ENCODE measurements at places on chromosomes 5 and 9.

- DNase-seq = no peak
Measured at GRCh38 chr9:75106857-75107256, 18.5 kb downstream of the OSTF1 start.

- DNase-seq = peak; percentile 56
Measured at GRCh38 chr9:127388037-127388855, 8.7 kb upstream of the SLC2A8 start.

DNA sequence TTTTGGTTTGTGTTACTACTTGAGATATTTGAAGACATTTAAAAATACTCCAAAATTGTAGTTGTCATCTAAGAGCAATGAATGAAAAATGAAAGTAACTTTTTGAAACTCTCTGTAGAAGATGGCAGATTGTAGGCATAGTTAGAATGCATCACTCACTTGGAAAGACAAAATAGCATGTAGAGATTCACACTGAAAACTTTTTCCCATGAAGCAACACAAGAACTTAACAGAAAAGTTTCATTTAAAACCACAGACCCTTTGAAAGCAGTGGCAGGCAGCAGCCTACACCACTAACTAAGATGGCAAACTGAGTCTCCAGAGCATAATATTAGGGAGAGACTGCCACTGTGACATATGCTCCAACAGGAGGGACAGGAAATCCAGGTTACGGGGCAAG is 18.9 kb upstream of the FAM174A start:
- DNase-seq = no peak

GRCh38 chr5:14710313-14710994 is 45.9 kb downstream of the OTULIN start:
- DNase-seq = no peak

DNA sequence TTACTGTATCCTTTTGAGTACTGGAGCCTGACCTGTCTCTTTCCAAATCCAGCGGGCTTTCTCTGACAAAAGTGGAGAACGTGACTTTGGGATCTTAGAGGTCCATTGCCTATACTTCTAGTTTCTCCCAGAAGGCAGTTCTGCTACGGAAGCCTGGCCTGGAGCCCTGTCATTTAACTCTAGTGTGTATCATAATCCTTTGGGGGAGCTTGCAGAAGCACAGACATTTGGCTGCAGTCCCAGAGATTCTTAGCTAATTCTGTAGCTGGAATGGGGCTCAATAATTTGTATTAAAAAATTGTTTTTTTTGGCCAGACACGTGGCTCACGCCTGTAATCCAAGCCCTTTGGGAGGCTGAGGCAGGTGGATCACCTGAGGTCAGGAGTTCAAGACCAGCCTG is 3.0 kb downstream of the HARS2 start:
- DNase-seq = no peak

DNA sequence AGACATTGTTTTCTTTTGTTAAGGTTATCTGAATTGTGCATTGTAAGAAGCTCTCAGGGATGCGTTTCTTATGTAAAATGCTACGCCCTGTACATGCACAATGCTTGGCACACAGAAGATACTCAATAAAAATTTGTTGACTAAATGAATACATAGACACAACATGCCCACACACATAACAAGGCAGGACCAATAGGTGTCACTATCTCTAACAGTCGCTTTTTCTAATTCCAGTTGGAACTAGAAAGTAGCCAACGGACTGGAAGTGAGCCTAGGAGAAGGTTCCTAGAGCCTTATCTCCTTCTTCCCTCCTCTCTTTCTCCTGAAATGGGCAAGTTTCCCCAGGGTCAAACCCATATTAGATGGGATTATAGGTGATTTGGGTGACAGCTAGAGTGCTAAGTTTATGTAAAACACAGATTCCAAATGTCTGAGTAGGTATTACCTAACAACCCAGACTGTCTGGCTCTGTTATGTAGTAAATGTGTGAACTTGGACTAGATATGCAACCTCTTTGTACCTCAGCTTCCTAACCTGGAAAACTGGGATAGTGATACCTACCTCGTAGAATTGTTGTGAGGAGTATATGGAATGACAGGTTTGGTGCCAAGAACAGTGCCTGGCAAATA is 603.0 kb downstream of the RAB3C start:
- no peak for DNase-seq

DNA sequence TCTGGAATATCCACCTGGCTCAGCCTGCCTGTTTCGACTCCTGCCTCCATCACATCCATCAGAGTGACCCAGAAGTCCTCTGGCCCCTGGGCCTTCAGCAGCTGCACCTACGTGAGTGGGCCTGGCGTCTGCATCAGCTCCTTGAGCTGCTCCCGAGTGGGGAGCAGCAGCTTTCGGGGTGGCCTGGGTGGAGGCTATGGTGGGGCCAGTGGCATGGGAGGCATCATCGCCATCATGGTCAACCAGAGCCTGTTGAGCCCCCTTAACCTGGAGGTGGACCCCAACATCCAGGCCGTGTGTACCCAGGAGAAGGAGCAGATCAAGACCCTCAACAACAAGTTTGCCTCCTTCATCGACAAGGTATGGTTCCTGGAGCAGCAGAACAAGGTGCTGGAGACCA is 83.0 kb downstream of the SEC61B start:
- DNase-seq = no peak

- no peak for DNase-seq
Measured at GRCh38 chr5:148697180-148697808, 43.0 kb upstream of the HTR4 start.

DNA sequence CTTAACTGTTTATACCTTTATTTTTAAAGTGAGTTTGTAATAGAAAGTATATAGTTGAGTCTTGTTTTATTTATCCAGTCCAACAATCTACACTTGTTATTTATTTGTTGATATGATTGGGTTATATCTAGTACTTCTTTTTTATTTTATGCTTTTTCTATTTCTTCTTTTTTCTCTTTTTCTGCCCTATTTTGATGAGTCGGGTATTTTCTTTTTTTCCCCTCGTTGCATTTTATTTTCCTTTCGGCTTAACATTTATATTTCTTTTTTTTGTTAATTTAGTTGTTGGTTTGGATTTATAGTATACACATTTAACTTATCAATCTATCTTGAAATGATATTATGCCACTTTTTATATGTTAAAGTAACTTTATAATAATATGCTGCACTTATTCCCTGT is 111.7 kb upstream of the IZUMO3 start:
- no peak for DNase-seq

GRCh38 chr9:129478961-129479630 is 141.8 kb downstream of the C9orf50 start:
- no peak for DNase-seq

- DNase-seq = no peak
Measured at GRCh38 chr9:134291452-134291881, 34.8 kb upstream of the RXRA start.

DNA sequence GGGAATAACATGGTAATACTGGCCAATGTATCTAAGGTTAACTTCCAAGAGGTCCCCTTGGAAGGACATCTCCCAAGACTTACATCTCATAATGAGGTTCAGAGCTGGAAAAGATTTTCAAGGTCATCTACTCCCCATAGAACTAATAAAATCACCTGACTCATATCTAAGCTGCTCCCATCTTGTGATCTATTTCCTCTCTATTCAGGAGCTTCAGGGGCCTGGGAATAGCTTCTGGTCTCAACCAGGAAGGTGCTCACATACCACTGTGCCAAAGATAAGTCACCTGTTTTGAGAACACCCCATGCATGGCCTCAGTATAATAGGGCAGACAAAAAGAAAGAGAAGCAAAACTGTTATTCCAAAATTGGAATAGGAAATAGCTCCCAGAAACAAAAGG is 74.2 kb downstream of the OXCT1 start:
- DNase-seq = no peak

GRCh38 chr9:77384406-77384805 is 207.1 kb downstream of the VPS13A start:
- no peak for DNase-seq

GRCh38 chr5:150765011-150765798 is 6.4 kb upstream of the DCTN4 start:
- DNase-seq = peak; percentile 62

- DNase-seq = peak; percentile 79
Measured at GRCh38 chr9:120783602-120784047, 9.6 kb downstream of the FBXW2 start.

GRCh38 chr5:43769571-43770355 is 166.8 kb downstream of the NNT start:
- no peak for DNase-seq

- DNase-seq = no peak
Measured at GRCh38 chr5:109718216-109718615, 28.5 kb downstream of the MAN2A1 start.

GRCh38 chr9:70420441-70421271 is 6.2 kb upstream of the KLF9 start:
- DNase-seq = peak; percentile 71

DNA sequence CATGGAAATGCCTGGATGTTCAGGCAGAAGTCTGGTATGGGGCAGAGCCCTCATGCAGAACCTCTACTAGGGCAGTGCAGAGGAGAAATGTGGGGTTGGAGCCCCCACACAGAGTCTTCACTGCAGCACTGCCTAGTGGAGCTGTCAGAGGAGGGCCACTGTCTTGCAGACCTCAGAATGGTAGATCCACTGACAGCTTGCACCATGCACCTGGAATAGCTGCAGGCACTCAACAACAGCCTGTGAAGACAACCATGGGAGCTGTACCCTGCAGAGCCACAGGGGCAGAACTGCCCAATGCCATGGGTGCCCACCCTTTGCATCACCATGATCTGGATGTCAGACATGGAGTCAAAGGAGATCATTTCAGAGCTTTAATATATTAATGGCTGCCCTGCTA is 36.9 kb downstream of the TRIP13 start:
- DNase-seq = no peak

- no peak for DNase-seq
Measured at GRCh38 chr5:168260353-168261226, 30.9 kb upstream of the WWC1 start.

- no peak for DNase-seq
Measured at GRCh38 chr5:53172630-53173029, 63.1 kb upstream of the MOCS2 start.

DNA sequence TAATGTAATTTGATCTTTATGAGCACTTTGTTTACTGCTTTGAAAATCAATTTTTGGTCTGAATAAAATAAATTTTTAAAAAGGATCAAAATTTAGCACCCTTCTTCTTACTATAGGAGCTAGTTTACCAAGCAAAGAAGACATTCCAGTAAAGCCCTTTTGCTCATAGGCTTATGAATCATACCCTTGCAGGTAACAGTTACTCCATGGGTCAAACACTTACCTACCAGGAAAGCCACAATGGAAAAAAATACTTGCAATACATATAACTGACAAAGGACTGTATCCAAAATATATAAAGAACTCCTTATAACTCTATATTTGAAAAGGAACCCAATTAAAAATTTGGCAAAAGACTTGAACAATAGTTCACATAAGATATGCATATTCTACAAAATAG is 66.6 kb downstream of the SHOC1 start:
- no peak for DNase-seq

DNA sequence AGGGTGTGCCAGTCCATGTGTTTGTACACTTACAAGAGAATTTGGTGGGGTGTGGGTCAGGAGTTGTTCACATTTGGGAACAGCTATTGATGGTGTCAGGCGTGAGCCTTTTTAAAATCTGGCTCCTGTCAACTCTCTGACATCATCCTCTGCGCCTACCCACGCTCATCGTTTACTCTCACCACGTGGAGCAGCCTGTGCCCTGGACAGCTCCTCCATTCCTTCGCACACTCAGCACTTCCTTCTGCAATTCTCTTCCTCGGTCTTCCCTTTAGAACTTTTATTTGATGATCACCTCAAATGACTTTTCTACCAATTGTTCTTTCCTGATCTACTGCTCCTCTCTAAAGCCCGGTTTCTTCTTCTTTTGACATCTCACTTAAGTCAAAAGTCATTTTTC is 42.1 kb upstream of the GNAQ start:
- peak; percentile 10 for DNase-seq

DNA sequence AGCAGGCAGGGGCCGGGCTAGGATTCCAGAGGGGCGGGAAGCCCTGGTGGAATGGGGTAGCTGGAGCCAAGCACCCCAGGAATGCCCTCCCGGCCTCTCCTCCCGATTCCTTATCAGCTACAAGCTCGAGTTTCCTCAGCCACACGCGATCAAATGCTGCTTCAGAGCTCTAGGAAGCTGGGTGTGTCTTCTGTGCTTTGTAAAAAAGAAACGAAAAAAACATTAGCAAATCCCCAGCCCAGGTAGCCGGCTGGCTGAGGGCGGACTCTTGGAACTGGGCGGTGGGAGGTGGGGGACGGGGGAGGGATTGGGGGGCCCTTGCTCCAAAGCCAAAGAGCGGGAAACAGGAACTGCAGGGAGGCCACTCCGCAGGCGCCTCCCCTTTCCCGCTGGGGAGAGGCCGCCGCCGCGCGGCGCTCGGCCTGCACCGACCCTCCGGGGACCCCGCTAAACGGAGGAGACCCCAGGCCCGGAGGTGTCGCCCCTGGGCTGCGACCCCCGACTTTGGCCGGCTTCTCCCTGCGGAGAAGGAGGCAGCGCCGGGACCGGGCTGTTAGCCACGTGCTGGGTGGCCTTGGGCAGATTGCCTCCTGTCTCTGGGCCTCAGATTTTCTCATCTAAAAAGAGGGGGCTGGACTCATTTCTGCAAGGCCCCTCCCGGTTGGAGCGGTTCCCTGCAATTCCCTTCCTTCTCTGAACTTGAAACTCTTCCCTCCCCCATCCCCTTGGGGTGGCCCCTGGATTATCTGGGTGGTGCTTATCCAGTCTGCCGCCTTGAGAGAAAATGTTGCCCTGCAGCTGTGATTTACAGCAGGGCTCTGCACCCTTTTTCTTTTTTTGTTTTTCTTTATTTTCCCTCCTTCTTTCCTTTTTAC is 40.9 kb upstream of the FABP6 start:
- no peak for DNase-seq

GRCh38 chr5:121850272-121850671 is 1.4 kb upstream of the FTMT start:
- DNase-seq = no peak

- DNase-seq = no peak
Measured at GRCh38 chr9:13597427-13597826, 317.9 kb upstream of the MPDZ start.

DNA sequence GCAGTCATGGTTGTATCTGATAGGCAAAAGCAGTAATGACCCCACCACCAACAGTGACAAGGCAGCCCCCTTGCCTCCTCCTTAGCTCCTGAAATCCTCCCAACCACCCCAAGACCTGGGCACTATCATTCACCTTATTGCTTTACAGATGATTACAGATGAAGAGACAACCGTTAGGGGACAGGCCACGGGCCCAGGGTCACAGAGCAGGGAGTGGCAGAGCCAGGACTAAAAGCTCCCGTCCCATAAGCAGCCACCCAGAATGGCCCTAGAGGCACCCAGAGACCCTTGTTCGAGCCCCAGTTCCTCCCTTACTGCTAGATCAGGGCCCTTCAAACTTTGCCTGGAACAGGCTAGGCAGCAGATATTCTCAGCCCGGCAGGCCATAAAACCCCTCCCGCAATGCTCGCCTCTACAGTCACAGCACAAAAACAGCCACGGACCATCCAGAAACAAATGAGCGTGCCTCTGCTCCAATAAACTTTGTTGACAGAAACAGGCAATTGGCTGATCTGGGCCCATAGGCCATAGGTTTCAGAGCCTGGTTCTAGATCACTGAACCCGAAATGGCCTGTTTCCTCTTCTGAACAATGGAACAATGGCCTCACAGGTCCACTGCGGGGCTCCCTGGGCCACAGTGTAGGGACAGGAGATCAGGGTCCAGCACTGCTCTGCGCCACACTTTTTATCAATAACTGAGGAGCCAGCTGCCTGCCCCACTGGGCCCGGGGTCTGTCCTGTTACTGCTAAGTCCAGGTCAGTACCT is 67.0 kb downstream of the LRSAM1 start:
- no peak for DNase-seq

Data from CD14-positive monocyte (primary cell).